Heart left ventricle (tissue), 16 donors: ENCODE measurements at places on chromosomes 4 and X. TPM values are rescaled to one million over a fixed set of nuclear protein-coding genes. Genes with fewer than 3 reads are reported as not detected.

Gene HERC5
- 5.5 TPM for total RNA-seq

Gene CLGN
- total RNA-seq, result 63.6 TPM

Gene CSN3
- total RNA-seq, result not detected

Gene HMX1
- total RNA-seq, result not detected

Gene RPL34
- total RNA-seq, result 370 TPM

Gene MYOZ2
- total RNA-seq, result 466 TPM

Gene S100P
- 4.1 TPM for total RNA-seq

Gene COX18
- 16.2 TPM for total RNA-seq

Gene SCRG1
- total RNA-seq, result 0.24 TPM

Gene SORBS2
- 1,369 TPM for total RNA-seq

Gene BTC
- total RNA-seq, result 0.31 TPM

Gene SCML2
- total RNA-seq, result 1.0 TPM

Gene DCAF8L2
- not detected for total RNA-seq

Gene TCEAL7
- total RNA-seq, result 2.4 TPM

Gene FGFBP2
- 1.7 TPM for total RNA-seq

Gene NRK
- total RNA-seq, result 4.6 TPM

Gene IL13RA2
- total RNA-seq, result not detected

Gene ERAS
- not detected for total RNA-seq

Gene ASB9
- total RNA-seq, result 1.8 TPM

Gene SERPINA7
- total RNA-seq, result not detected

Gene MAGEA4
- not detected for total RNA-seq

Gene USP51
- total RNA-seq, result 0.38 TPM

Gene DDX53
- total RNA-seq, result not detected

Gene LRIT3
- not detected for total RNA-seq

Gene AREG
- 6.3 TPM for total RNA-seq

Gene CFP
- 1.2 TPM for total RNA-seq

Gene MAGEA2B
- total RNA-seq, result not detected

Gene CT55
- total RNA-seq, result not detected

Gene GNRHR
- not detected for total RNA-seq

Gene MAGEB10
- total RNA-seq, result not detected

Gene MBTPS2
- 13.7 TPM for total RNA-seq

Gene HS6ST2
- 0.20 TPM for total RNA-seq

Gene ALPK1
- 5.3 TPM for total RNA-seq

Gene GRK4
- total RNA-seq, result 10.8 TPM

Gene FHL1
- total RNA-seq, result 4,721 TPM

Gene CXCL5
- total RNA-seq, result not detected

Gene UGT2B15
- total RNA-seq, result not detected

Gene MAGEC3
- total RNA-seq, result not detected

Gene EIF1AX
- 64.4 TPM for total RNA-seq

Gene CDKN2AIP
- total RNA-seq, result 8.4 TPM

Gene KLKB1
- 1.5 TPM for total RNA-seq

Gene HOPX
- total RNA-seq, result 11.3 TPM
